Nephron progenitor cell (in vitro differentiated cells): ENCODE measurements at places on chromosomes 11 and 22.
A peak's percentile ranks its signal among the peaks of the same experiment; 100 is the strongest.

GRCh38 chr11:64660706-64661105 is 62.3 kb downstream of the NRXN2 start:
- no peak for DNase-seq

- DNase-seq, result no peak
Measured at GRCh38 chr11:134554106-134554505, 142.1 kb upstream of the B3GAT1 start.

DNA sequence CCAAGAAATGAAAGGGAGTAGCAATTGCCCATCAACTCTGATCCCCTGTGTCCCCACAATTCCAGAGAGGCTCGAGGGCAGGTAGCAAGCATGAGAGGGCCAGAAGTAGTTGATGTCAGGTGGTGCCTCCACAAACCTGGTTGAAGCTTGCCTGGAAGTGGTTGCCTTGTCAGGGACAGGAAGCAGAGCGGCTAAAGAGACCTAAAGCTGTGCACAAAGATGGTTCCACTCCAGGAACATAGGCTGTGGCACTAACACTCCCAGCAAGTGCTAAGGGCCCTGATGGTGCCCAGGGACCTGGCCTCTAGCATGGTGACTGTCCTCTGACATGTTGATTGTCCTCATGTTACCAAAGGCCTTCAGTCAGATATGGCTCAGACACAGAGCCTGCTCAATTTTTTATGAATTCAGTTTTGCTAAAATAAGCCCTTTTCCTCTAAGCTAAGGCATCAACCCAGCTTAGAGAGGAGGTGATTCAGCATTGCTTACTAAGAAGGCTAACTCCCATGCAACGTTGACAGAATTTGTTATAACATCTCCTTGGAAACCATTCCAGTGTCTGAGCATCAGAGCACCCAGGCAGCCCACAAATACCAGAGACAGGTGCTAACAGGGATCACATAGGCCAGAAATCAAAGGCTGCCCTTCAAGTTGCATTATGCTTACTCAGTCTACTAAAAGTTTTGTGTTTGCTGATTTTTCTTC is 196.3 kb upstream of the ARHGAP20 start:
- no peak for DNase-seq

- no peak for DNase-seq
Measured at GRCh38 chr11:42170601-42171000, 711.1 kb upstream of the LRRC4C start.

DNA sequence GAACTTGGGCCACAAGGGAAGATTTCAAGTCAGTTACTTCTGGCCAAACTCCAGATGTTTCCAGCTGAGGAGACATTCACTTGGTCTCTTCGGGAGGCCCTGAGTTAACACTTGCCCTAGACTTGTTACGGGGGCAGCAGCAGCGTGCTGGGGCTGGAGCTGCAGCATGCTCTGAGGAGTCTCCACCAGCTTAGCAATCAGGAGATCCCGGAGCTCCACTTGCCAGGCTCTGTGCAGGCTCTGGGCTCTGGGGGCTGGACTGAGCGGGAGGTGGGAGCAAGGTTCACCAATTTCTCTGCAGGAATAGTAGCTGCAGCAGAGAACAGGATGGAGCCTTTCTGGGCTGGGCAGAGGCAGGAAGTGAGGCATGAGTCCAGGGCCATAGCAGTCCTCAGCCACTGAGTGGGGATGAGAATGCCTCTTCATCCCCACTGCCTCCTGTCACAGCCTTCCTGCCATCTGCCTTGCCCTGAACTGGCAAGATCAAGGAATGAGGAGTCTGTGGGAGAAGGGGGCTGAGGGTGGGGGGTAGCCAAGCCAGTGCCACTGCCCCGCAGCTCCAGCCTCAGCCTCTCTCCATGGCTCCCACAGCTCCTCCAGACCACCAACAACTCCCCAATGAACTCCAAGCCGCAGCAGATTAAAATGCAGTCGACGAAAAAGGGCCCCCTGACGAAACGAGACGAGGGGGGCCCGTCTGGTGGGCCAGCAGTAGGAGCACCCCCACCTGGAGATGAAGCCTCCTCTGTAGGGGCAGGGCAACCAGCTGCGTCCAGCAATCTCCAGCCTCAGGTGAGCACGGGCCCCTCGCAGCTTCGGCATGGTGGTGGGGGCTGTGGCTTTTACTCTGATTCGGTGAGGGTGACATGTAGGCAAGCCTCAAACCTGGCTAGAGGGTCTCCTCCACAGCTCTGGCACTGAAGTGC is 23.4 kb downstream of the GTPBP1 start:
- no peak for DNase-seq

DNA sequence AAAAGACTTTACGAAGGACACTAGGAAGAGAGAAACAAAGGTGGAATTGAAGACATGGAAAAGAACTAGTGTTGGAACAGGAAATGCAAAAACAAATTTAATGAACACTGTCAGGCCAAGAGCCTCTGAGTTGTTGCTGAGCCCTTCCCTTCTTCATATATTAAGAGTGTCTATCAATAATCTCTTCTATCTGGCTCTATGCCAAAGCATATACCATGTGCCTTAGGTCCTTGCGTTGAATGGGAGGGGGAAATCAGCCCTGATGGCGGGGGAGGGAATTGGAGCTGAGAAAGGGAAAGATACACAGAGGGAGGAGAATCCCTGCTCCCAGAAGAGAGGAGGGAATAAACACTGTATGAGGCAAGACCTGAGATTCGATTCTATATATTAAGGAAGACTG is 5.5 kb upstream of the OR52B6 start:
- DNase-seq, result no peak

GRCh38 chr11:11514246-11514645 is 107.6 kb downstream of the GALNT18 start:
- no peak for DNase-seq

- no peak for DNase-seq
Measured at GRCh38 chr11:6681505-6681904, 1.6 kb downstream of the MRPL17 start.

DNA sequence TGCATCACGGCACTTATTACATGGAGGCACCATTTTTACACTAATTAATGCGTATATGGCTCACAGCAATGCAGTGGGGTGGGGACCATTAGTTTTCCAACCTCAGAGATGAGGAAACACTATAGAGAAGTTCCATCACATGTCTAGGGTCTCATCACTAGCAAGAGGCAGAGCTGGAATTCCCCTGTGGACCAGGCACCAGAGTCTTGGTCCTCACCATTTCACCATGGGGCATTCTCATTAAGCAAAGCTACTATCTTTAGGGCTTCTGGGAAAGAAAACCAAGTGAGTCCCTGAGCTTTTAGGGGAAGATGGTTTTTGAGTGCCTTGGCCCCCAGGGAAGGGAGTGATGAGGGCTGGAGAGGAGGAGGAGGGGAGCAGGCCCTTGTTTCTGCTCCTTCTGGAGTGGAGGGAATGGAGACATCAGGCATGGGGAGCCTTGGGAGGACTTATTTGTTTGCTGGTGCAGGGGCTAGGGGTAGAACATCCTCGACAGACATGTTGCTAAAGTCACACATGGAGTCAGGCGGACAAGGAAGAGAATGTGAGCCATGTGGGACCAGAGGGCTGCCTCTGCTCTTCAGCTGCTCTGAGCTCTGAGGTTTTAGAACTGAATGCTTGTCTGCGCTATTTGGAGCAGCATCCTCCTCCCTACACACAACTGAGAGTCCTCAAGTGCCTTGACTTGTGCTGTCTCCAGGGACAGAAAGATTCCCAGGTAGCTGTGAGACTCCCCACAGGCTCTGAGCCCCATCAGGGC is 40.3 kb upstream of the ZBED5 start:
- no peak for DNase-seq

DNA sequence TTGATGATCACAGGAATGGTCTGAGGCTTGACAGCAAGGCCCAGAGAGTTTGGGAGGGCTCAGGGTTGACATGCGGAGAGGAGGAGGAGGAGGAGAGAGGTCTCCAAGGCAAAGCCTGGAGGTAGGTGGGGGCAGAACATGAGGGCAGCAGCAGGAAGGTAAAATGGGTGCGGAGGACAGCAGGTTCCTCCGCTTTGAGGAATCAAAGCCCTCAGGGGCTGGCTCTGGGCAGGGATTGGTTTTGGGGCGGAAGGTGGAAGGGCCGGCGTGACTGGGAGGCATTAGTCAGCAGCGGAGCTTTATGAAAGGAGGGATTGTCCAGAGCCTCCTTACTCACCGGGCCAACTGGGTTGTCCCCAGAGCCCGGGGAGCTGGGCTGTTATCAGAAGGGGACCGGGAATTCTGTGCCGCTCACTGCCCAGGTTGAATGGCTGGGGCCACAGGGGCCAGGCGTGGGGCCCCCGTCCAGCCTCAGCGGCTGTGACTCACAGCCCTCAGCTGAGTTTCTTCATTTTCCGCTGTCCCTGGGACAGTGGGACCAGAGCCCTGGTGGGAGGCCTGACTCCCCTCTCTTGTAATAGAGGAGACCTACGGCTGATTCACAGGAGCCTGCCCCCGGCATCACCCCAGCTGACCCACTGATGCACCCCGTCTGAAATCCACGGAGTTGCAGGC is 36.2 kb downstream of the LIF start:
- no peak for DNase-seq

DNA sequence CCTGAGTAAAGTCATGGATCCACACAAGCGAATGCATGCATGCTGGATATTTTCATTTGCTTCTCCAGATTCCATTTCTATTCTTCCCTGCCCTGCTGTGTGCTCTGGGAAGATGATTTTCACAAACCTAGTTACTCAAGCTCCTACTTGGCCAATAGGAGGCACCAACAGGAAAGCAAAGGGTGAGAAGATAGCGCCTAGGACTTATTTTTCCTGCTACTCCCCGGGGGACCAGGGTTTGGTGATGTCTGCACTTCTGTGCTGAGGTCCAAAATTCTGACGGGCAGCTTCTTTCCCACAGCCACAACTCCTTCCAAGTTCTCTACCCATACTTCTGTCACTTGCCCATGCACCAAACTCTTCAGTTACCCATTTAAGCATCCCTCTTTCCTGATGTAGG is 509.3 kb upstream of the TENM4 start:
- no peak for DNase-seq

DNA sequence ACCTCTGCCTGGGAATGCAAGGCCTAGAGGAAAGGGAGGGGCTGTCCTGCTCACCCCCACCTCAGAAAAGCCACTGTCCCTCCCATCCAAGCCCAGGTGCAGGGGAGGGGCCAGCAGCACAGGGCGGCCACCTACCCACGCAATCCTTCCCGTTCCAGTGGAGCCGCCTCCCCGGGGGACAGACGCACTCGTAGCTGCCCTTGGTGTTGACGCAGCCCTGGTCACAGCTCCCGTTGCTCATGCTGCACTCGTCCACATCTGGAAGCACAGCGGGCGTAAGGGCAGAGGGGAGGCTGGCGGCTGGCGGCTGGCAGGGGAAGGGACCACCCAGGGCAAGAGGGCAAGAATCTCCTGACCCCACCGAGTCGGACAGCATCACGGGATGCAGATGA is 40.3 kb upstream of the TTLL12 start:
- peak; percentile 33 for DNase-seq

DNA sequence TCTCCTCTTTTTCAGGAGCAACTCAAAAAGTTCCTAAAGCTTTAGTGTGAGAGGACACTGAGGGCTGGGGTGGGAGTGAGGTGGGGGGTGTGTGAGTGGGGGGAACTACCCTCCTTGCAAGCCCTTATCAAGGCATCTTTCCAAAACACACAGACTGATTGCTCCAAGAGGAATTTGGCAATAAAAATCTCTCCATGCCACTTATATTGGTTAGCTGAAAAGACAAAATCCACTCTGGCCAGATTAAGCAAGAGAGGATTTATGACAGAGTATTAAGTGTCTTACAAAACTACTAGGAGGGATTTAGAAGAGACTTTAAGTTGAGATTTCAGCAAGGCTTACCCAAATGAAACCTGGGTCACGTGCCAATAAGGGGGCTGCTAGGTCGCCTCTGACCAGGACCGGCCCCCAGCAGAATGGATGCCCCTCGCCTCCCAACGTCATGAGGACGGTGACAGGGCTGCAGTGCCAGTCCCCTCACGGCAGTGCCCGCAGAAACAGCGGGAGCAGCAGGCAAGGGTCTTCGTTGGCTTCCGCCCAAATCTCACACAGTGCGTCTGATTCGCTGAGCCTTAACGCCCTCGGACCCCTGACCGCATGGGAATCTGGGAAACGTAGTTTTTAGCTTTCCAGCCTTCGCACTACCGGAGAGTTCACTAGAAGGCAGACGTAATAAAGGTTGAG is 22.1 kb upstream of the CTR9 start:
- DNase-seq, result peak; percentile 49

- DNase-seq, result no peak
Measured at GRCh38 chr11:64570341-64570740, 20.7 kb upstream of the SLC22A12 start.

DNA sequence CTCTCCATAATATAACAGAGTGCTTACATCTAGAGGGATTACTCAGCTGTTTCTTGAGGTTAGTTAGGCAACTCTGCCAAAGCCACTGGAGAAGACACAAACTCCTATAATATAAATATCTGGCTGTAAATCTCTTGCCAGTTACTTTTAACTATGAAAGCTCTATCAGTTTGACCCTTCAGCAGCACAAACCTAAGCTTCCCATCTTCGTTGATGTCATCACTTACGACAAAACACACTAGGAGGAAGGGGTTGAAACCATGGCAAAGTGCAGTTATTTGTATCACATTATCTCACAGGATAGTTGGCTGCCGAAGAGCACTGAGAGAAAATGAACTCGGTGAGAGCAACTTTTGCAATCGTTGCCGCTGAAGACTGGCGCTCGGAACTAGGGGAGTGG is 922.1 kb downstream of the OPCML start:
- no peak for DNase-seq

DNA sequence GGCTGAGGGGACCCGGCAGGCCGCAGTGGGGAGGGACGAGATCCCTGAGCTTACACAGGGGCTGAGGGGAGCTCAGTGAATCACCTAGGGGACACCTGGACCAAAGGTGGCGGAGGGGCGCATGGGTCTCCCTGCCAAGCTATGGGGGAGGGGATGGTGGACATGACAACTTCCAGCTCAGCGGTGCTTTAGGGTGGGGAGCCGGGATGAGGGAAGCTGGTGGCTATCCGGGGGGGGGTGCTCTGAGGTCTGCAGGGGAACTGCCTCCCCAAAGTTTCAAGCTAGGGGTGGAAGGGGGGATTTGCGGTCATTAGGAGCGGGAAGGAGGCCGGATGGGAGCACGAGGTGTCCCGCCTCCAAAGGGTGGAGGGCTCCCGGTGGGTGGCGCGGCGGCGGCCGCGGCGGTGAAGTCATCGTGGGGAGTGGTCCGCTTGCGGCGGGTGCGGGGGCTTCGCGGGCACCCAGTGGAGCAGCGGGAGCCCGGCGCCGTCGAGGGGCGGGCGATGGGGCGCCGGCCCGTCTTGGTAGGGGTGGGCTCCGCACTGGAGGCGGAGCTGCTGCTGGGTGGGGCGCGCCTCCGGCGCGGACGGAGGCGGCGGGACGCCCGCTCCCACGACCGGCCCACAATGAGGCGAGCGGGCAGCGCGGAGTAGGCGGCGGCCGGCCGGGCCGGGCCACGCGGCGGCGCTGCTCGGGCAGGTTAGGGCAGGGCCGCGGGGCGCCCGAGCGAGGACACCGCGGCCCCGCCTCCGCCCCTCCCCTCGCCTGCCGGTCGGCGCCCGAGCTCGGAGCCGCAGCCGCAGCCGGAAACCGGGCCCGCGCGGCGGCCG is at the start of gene MICALL1:
TSS of gene MICALL1 (plus strand) at position 764 of the 830 bp plus-strand sequence. CDS start 126 bp downstream, outside the sequence.
- DNase-seq, result peak; percentile 86
